ENCODE measurements at places on chromosomes 6 and 20. TPM values are rescaled to one million over a fixed set of nuclear protein-coding genes. Genes with fewer than 3 reads are reported as not detected.

Gene SRMS
- not detected for total RNA-seq

Gene GJA10
- total RNA-seq, result not detected

DNA sequence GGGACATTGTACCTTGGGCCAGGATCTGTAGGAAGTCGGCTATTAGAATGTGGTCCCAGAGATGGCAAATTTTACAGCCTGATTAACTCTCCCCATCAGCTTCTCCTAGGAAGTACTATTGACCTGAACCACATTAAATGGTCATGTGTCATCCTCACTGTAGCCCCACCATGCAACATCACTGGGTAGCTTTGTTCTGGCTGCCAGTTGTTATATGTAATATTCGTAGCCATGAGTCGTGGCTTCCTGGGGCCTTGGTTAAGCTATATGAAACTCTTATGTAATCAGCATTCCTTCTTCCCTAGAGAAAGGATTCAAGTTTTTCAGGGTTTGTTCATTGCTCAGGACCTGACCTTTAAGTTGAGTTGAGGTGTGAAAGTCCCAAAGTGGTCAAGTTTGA is 125.7 kb downstream of the ANKS1A start:
- no peak overlapping the region for H3K27ac ChIP-seq
- H3K27me3 ChIP-seq, result peaks cover 3% of the 10 kb centered on the region
- no peak overlapping the region for H3K4me3 ChIP-seq
- H3K36me3 ChIP-seq, result peaks cover 5% of the 10 kb centered on the region

Gene COL21A1
- total RNA-seq, result 1.2 TPM

DNA sequence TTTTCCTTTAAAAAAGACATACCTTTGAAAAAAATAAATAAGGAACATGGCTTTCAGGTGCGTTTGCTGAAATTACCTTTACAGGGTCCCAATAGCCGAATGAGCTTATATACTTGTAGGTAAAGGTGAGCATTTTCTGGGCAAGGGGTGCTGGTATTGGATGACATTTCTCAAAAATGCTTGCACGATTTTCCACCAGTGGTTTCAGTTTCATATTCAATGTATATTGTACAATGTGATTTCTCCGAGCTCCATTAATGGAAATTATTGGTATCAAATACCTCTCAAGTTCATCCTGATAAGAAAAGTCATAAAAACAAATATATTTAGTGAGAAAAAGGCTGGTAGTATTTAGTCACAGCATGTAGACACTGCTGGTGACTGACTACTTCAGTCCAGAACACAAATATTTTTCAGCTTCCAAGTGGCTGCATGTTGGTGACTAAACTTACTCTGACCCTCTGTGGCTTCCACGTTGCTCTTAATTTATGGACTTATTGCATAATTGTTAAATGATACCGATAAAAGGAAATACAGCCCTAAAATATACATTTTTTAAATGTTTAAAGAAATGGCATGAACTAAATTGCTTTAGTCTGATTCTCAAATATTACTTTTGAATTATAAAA is 32.9 kb upstream of the ZBTB24 start:
- H3K27me3 ChIP-seq, result no peaks in the 10 kb centered on the region
- H3K36me3 ChIP-seq, result peaks cover 3% of the 10 kb centered on the region
- no peak for DNase-seq
- H3K4me1 ChIP-seq, result peaks cover 4% of the 10 kb centered on the region
- no peak overlapping the region for H3K27ac ChIP-seq

- no peak overlapping the region for H3K27ac ChIP-seq
- no peak overlapping the region for H3K4me3 ChIP-seq
- peaks cover 10% of the 10 kb centered on the region for H3K4me1 ChIP-seq
- peak; percentile 85 for DNase-seq
Observed at GRCh38 chr6:77457720-77458349, 5.5 kb downstream of the HTR1B start.

DNA sequence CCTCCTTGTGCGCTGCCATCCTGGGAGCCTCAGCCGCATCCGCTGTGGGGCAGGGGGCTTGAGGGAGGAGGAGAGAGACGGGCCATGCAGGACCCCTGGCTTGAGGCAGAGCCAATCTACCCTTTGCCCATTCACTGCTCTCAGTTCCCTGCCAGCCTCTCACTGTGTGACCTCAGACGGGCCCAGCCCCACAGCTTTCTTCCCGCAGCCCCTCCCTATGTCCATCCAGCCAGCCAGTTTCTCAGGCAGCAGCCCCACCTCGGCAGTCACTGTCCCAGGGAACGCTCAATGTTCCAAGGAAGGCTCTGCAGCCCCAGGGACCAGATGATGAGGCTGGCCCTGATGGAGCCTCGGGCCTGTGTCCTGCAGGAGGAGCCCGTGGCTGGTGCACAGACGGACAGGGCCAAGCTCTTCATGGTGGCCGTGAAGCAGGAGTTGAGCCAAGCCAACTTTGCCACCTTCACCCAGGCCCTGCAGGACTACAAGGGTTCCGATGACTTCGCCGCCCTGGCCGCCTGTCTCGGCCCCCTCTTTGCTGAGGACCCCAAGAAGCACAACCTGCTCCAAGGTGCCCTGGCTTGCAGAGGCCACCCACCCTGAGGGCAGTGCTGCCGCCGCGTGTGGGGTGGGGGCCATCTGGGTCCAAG is 3.9 kb upstream of the TNFRSF6B start:
- H3K27ac ChIP-seq, result no peak overlapping the region
- H3K27me3 ChIP-seq, result peaks cover 9% of the 10 kb centered on the region
- H3K36me3 ChIP-seq, result peaks cover 4% of the 10 kb centered on the region
- no peak for DNase-seq
- H3K4me3 ChIP-seq, result peak overlapping the region; percentile 31
- peaks cover 4% of the 10 kb centered on the region for H3K4me1 ChIP-seq

- H3K27me3 ChIP-seq, result peaks cover 6% of the 10 kb centered on the region
- H3K4me3 ChIP-seq, result no peak overlapping the region
- no peak for DNase-seq
- no peak overlapping the region for H3K27ac ChIP-seq
- H3K4me1 ChIP-seq, result peaks cover 10% of the 10 kb centered on the region
- H3K36me3 ChIP-seq, result peaks cover 6% of the 10 kb centered on the region
Observed at GRCh38 chr20:60007464-60007863, 49.2 kb downstream of the CDH26 start.

GRCh38 chr6:131946404-131946991 is 4.7 kb downstream of the CCN2 start:
- H3K36me3 ChIP-seq, result peaks cover 6% of the 10 kb centered on the region
- H3K4me3 ChIP-seq, result no peak overlapping the region
- no peak for DNase-seq
- H3K4me1 ChIP-seq, result peaks cover 16% of the 10 kb centered on the region

DNA sequence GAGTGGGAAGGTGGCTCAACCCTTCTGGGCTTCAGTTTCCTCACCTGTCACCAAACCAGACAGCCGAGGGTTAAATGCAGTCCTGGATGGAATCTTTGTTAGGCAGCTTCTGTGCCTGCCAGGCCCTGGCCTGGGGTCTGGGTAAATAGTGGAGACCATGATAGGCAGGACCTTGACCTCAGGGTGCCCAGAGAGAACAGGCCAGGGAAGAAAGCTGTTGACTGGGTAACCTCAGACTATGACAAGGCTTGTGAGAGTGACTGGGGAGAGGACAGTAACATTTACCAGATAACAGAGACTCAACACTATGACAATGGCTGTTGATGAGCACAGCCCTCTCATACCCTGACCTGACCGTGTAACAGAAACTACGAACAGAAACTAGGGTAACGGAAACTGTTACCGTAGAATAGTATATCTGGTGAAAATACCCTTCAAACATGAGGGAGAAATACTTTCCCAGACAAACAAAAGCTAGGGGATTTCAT is 218.3 kb downstream of the PREX1 start:
- no peak for DNase-seq
- H3K4me1 ChIP-seq, result peaks cover 5% of the 10 kb centered on the region
- no peak overlapping the region for H3K4me3 ChIP-seq
- H3K27ac ChIP-seq, result no peak overlapping the region

Gene APOBEC2
- total RNA-seq, result not detected

Gene RAMACL
- total RNA-seq, result 4.9 TPM

All from endothelial cell (in vitro differentiated cells).